ENCODE measurements at places on chromosomes 1 and 21. TPM values are rescaled to one million over a fixed set of nuclear protein-coding genes. Genes with fewer than 3 reads are reported as not detected.

Gene OXCT2
- 1.9 TPM for total RNA-seq

Gene HNRNPCL2
- not detected for total RNA-seq

Gene MTHFR
- 15.8 TPM for total RNA-seq

Gene LIPI
- not detected for total RNA-seq

Gene CELA3B
- total RNA-seq = 4.1 TPM

Gene GNG12
- 0.43 TPM for total RNA-seq

Gene TRIM45
- total RNA-seq = 0.48 TPM

Gene ABCD3
- total RNA-seq = 27.4 TPM

Gene PPIAL4G
- not detected for total RNA-seq

Gene PRSS38
- not detected for total RNA-seq

Gene THEM5
- total RNA-seq = not detected

Gene ZNF593
- total RNA-seq = 59.2 TPM

Gene TRIM67
- not detected for total RNA-seq

Gene ADGRL4
- not detected for total RNA-seq

Gene ZNF593OS
- total RNA-seq = not detected

Gene CHI3L2
- total RNA-seq = 95.0 TPM

Gene CRP
- total RNA-seq = 0.54 TPM

Gene SMIM34
- total RNA-seq = not detected

Gene SLC26A9
- 0.15 TPM for total RNA-seq

Gene SELL
- 43.6 TPM for total RNA-seq

Gene SYCP1
- total RNA-seq = not detected

Gene HPCA
- total RNA-seq = not detected

Gene LGR6
- not detected for total RNA-seq

Gene TDRD10
- total RNA-seq = not detected

Gene TCEA3
- not detected for total RNA-seq

Gene COL24A1
- total RNA-seq = 2.4 TPM

Gene OBSCN
- 0.36 TPM for total RNA-seq

Gene ENTREP3
- 31.8 TPM for total RNA-seq

Gene RGS4
- not detected for total RNA-seq

Gene WDR64
- total RNA-seq = not detected

Gene FCRL5
- 7.8 TPM for total RNA-seq

Gene KRTAP12-2
- total RNA-seq = not detected

Gene AIRE
- 0.10 TPM for total RNA-seq

Gene SH2D1B
- not detected for total RNA-seq

Gene TMEM240
- total RNA-seq = 0.49 TPM

Gene CAMK1G
- not detected for total RNA-seq

Gene CFH
- total RNA-seq = 0.27 TPM

Gene COP1
- total RNA-seq = 39.5 TPM

Gene AUNIP
- total RNA-seq = 11.1 TPM

Gene NFASC
- 0.16 TPM for total RNA-seq

Gene AMY1A
- not detected for total RNA-seq

Gene OR6K2
- total RNA-seq = not detected

Gene LRRC53
- not detected for total RNA-seq

Gene BTBD19
- total RNA-seq = 2.7 TPM

Gene KCNC4
- 1.8 TPM for total RNA-seq

Gene CD5L
- total RNA-seq = 0.10 TPM

Gene IGSF21
- total RNA-seq = not detected

Gene TNFRSF18
- 6.3 TPM for total RNA-seq

Gene LHX8
- total RNA-seq = not detected

Gene ATP5PB
- total RNA-seq = 380 TPM

Gene PLEKHA6
- total RNA-seq = 0.69 TPM

Gene NBPF12
- 7.3 TPM for total RNA-seq

Gene ZNF648
- total RNA-seq = not detected

Gene KRTAP19-1
- not detected for total RNA-seq

Gene SV2A
- total RNA-seq = 11.6 TPM

Gene WARS2
- 13.9 TPM for total RNA-seq

Gene C1orf87
- not detected for total RNA-seq

Gene KCNT2
- not detected for total RNA-seq

All from GM12878 (cell line).